ENCODE measurements at places on chromosomes 1 and 21. TPM values are rescaled to one million over a fixed set of nuclear protein-coding genes. Genes with fewer than 3 reads are reported as not detected.

The SLC16A4 gene
- 0.39 TPM for total RNA-seq

The SRGAP2B gene
- total RNA-seq = 44.4 TPM

The GJA4 gene
- not detected for total RNA-seq

The MCOLN2 gene
- total RNA-seq = 117 TPM

GRCh38 chr1:203251466-203251865 is 22.0 kb upstream of the CHIT1 start:
- no peak for DNase-seq

GRCh38 chr1:42743317-42744147 is 3.5 kb upstream of the CLDN19 start:
- DNase-seq = no peak

DNA sequence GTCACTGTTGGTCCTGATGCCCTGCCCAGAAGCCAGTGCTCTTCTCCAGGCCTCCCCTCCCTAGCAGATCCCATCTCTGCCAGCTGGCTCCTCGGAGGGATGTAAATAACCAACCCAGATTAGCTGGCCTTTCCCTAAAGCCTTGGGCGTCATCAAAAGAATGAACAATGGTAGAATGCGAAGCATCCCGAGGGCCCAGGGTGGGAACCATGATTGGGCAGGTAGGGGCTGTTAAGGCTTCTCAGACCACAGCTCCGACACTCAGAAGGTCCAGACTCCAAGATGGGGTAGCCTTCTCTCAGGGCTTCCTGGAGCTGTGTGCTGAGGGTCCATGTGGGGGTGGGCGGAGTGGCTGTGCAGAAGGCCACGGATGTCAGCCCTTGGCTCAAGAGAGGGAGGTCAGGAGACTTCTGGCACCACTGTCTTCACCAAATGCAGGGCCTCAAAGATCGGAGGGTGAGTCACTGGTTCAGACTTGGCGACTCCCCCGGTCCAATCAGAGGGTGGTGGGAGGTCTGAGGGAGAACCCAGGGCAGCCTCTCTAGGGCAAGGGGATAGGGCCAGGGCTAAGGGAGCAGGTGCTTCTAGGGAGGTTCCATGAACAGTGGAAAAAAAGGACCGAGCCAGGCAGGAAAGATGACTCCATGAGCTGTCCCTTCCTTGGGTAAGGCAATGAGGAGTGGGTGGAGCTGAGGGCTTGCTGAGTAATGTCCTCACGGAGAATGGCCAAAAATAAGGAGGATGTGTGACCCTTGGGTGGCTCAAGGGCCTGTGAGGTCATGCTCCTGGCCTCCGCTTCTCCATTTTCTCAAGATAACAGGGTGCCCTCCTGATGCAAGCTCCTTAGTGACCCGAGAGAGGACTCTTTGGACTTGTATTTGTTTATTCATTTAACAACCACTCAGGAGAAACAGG is 58.4 kb upstream of the EPS8L3 start:
- no peak for DNase-seq

DNA sequence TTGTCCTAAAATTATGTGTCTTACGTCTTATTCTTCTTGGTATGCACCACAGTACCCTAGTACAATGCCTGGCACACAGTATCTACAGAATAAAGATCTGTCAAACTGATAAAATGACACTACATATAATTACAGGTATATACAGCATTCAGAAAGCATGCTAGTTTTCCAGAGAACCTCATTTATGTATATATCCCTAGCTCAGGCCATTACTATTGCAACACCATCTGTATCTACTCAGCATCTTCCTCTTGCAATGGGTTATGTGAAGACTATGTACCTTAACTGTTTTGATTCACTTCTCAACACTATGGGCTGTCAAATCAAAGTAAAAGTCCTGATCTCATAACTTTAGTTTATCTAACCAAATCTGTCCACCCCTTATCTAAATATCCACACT is 58.5 kb upstream of the GUCA2A start:
- DNase-seq = no peak

DNA sequence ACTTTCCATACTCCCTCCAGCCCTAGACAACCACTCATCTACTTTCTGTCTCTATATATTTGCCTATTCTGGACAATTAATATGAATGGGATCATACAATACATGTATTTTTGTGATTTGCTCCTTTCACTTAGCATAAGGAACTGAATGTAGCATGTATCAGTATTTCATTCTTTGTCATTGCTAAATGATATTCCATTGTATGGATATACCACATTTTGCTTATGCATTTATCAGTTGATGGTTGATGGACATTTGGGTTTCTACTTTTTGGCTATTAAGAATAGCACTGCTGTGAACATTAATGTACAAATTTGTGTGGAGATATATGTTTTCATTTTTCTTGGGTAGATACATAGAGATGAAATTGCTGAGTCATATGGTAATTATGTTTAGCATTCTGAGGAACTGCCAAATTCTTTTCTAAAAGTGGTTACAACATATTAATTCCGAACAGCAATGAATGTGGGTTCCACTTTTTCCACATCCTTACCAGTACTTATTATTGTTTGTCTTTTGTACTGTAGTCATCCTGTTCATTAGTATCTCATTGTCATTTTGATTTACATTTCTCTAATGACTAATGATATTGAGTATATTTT is 121.0 kb downstream of the LRRC40 start:
- DNase-seq = no peak

DNA sequence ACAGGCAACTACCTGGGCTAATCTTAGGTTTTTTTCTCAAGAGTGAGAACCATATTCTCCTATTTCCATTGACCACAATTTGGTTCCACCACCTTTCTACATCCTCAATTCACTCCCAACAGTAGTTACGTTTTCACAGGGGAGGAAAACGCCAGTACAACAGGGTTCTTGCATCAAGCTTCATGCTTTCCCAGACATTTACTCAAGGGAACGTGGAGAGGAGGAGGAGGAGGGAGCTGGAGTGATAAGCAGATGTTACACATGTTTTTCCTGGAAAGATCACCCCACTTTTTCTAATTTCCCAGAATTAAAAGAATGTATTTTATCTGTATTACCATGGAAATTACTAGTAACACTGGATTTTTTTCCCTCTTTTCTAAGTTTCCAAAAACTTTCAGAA is 58.3 kb downstream of the RGS5 start:
- no peak for DNase-seq

- DNase-seq = no peak
Observed at GRCh38 chr1:20200966-20201365, 14.6 kb upstream of the PLA2G2C start.

- DNase-seq = no peak
Observed at GRCh38 chr1:115219927-115220326, 118.1 kb downstream of the NGF start.

GRCh38 chr1:200495901-200496300 is 86.1 kb upstream of the ZNF281 start:
- no peak for DNase-seq

DNA sequence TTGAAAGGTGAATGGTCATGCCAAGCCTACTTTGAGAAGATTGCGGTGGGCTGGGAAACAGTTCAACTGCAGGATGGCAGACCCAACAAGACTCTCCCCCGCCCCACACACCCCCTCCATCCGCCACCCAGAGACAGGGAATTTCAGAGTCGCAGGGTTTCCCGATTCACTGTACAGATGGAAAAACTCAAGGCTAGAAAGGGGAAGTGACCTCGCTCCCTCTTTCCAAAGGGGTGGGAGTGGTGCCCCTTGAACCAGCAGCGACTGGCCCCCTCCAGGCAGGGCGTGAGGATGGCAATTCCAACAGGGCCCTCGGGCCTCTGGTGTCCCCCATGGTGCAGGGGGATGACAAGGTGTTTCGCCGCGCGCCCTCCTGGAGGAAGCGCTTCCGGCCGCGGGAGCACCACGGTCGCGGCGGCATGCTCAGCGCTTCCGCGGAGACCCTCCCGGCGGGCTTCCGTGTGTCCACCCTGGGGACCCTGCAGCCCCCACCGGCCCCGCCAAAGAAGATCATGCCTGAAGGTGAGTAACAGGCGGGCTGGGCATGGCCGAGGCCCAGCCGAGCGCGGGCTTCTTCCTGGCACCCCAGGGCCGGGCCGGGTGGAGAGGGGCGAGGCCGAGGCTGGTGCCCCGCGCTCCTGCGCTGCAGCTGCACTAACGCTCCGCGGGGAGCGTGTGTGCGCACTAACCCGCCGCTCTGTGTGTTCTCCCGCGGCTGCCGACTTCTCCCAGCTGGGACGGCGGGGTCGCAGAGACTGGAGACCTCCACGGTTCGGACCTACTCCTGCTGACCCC is 10.4 kb downstream of the MYOG start:
- DNase-seq = no peak

- DNase-seq = no peak
Observed at GRCh38 chr1:187928696-187929095, 1099.9 kb downstream of the PLA2G4A start.

- no peak for DNase-seq
Observed at GRCh38 chr1:56844545-56845136, 10.0 kb upstream of the C8A start.

- DNase-seq = no peak
Observed at GRCh38 chr1:115282807-115283208, 55.2 kb downstream of the NGF start.

GRCh38 chr1:233673261-233673946 is 59.5 kb downstream of the KCNK1 start:
- DNase-seq = no peak

- no peak for DNase-seq
Observed at GRCh38 chr1:223243441-223244050, 100.5 kb upstream of the TLR5 start.

GRCh38 chr21:42465008-42465802 is 30.8 kb downstream of the RSPH1 start:
- no peak for DNase-seq
